ENCODE measurements at places on chromosomes 16 and 17.
A peak's percentile ranks its signal among the peaks of the same experiment; 100 is the strongest.

GRCh38 chr17:18921485-18921884, 30.5 kb upstream of the SLC5A10 start:
- DNase-seq = no peak

GRCh38 chr16:27238016-27238587, 30.5 kb downstream of the NSMCE1 start:
- no peak for DNase-seq

DNA sequence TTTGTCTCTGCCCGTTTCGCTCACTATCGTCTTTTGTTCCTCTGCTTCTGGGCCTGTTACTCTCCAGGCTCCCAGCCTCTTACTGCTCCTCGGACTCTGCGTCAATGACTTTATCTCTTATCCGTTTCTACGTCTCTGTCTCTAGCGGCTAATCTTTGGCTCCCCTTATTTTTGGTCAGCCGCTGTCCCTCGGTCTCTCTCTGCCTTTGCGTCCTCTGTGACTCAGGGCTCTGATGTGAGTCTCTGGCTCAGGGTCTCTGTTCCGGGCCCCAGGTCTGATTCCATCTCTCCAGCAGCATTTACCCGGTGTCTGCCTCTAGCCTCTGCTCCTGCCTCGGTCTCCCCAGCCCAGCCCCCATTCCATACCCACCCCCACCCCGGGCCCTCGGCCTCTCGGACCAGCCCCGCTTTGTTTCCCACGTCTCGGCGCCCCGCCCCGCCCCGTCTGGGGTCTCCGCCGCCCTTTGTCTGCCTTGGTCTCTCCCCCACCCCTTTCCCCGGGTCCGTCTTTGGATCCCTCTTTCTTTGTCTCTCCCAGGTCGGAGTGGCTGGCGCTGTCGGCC, 547 bp upstream of the ZNF48 start:
- no peak for DNase-seq

DNA sequence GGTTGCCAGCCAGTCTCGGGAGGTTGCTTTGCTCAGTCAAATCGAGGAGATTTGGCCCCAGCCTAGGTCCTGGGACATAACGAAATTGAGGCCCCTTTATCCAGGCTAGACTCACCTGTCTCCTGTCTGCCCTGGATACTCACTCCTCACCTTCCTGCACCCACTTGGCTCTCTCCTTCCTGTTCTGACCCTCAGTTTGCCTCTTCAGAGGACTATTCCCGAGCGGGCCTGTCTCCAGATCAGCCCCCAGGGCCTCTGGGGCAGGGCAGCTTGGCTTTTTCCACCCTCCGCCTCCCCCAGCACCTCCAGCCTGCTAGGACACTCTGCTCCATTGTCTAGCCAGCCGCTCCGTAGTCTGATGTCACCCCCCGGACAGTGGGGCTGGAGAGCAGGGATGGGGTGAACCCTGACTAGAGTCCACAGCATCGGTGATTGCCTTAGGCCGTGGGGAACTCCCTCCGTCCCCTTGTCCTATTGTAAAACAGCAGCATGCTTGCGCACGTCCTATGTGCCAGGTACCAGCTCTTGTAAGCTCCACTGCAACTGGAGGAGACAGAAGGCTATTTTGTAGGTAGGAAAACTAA, 8.8 kb downstream of the WFIKKN2 start:
- DNase-seq = no peak

DNA sequence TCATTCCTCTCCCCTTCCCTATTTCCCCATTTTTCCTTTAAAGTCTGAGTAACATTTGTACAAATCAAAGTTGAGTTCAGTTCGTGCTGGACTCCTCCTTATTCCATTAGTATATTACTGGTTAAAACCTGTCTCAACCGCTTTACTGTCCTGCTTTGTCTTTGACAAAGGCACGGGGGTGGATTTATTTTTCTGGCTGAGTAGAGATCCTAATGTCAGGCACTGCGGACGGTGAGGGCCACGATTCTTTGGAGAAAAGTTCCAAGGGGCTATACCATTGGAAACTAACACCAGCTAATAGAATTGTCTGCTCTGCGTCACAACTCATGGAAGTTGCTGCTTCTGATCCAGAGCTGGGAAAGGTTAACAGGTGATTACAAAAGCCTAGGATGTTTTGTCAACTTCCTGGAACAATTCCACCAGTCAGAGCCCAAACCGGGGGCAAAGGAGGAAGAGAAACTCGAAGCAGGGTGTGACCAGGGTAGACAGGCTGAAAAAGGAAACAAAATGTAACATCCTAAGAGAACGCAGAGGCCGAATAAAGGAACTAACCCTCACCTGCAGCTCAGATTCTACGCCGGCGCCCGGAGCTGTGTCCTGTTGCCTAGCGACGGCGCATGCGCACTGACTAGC, 12.4 kb downstream of the TAT start:
- DNase-seq = no peak

DNA sequence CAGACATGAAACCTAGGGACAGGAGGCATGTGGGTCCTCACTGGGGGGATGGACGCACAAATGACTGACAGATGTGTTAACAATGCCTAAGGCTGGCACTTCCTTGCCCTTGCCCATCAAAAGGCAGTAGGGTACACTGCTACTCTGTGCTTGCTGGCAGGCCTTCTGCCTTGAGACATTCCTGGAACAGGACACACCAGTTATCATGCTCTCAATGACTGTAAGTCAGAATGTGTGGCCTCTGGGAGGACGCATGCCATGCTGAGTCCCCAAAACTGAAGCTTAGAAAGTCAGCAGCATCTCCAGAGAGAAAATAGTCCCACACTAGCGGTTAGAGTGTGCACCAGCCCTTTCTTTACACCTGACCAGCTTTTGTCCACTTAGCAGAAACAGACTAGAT, 16.1 kb upstream of the SREBF1 start:
- no peak for DNase-seq

- DNase-seq = no peak
Measured at GRCh38 chr17:43428524-43428923, 29.7 kb downstream of the ARL4D start.

DNA sequence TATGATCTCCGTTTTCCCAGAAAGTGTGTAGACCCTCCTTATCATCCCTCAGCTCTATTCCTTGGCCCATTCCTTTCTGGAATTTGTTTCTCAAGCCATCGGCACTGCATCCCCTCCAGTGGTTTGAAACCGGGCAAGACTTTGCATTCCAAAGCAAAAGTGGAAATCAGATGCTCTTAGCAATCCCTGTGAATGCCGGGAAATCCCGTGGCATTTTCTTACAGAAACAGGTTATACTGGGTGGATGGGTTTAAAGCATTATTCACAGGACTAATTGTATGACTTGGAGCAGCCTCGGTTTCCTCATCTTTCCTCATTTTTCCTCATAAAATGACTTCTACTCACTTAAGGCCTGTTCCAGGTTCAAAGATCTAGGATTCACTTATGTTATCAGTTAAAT, 52.0 kb downstream of the MAP2K6 start:
- no peak for DNase-seq

- DNase-seq = no peak
Measured at GRCh38 chr16:3713587-3714242, 3.6 kb downstream of the TRAP1 start.

- no peak for DNase-seq
Measured at GRCh38 chr16:49665482-49666230, 190.3 kb downstream of the ZNF423 start.

DNA sequence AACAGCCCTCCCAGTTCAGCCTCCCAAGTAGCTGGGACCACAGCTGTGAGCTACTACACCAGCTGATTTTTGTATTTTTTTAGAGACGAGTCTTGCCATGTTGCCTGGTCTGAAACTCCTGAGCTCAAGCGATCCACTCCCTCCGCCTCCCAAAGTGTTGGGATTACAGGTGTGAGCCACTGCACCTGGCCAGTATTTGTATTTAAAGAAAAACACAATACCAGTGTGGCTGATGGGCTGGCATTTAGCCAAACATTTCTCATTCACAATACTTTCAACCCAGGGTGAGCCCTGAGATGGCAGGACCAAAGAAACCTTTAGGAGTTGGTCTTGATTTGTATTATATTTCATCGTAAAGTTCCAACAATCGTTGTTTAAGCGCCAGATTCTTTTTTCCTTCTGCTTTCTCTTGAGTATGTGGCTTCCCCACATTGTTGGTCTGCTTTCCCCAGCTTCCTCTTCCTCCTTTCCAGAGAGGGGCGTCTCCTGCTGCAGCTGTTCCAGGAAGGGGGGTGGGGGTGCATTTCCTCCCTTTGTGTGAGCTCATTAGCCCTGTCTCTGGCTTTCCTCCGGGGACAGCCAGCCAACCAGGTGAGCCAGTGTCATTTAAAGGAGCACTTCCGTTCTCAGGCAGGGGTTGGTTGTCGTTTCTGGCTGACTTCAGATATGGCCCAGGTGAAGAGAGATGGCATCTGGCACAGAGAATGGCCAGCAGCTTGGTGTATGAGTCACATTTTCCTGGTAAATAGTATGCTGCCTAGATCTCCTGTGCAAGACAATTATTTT, 79.9 kb downstream of the GPRC5B start:
- no peak for DNase-seq

DNA sequence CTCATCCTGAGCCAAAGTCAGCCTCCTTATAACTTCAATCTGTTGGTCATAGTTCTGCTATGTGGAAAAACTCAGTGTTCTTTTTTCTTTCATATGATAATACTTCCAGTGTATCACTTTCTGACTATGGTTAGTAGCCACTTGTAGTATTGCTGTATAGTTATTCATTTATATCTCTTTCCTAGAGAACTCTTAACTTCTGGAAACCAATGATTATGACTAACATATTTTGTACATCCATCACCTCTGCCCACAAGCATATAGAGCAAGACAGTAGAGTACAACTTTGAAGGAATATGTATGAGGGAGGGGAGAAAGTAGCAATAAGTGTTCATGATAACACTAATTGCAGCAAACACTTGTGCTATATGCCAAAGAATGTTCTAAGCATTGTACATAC, 38.6 kb downstream of the COX10 start:
- no peak for DNase-seq

- no peak for DNase-seq
Measured at GRCh38 chr17:47708864-47709541, 15.0 kb downstream of the TBKBP1 start.

DNA sequence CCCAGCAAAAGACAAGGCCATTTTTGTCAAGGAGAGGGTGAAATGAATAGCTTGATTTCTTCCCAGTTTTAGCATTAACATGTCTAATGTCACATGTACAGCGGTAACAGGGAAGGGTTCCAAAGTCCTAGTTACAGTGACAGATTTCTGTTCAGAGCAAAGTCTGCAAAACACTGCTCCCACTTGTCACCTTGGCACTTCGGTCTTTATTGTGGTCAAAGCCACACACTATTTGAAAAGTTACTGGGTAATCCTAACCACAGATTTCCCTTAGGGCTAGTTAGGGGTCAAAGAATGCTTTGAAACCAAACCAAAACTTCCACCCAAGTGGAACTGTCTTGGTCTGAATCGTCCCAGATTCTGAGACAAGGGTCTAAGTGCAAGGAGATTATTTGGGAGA, 455.6 kb downstream of the HS3ST3B1 start:
- no peak for DNase-seq

- peak; percentile 61 for DNase-seq
Measured at GRCh38 chr17:77280304-77281121, 139.7 kb downstream of the SEC14L1 start.

DNA sequence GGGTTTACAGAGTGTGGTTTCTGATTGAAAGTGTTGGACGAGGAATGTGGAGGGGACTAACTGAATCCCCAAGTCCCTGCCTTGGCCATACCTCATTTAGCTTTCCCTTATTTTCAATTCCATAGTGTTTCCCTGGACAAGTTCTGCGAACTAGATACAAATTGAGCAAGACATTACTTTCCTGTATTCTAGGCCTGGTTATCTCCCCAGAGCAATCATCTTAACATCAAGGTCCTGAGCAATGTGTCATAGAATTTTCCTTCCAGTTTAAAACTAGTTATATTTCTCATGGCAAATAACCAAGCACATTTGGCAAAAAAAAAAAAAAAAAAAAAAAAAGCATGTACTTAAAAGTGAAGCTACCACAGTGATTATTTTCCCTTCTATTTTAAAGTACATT, 330.1 kb downstream of the CDH11 start:
- peak; percentile 50 for DNase-seq

DNA sequence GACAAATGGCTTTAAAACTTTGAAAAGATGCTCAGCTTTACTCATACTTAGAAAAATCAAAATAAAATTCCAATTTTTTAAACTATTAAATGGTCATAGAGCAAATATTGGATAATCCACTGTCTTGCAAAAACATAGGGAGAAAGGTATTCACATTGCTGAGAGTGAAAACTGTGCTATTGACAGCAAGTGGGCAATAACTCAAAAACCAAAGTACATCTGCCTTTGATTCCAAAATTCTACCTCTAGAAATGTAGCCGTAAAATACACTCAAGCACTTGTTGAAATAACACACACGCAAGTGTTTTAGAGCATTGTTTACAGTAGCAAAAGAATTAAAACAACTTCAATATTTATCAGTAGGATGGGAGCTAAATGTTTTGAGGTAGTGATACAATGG, 210.6 kb upstream of the HS3ST3A1 start:
- no peak for DNase-seq

DNA sequence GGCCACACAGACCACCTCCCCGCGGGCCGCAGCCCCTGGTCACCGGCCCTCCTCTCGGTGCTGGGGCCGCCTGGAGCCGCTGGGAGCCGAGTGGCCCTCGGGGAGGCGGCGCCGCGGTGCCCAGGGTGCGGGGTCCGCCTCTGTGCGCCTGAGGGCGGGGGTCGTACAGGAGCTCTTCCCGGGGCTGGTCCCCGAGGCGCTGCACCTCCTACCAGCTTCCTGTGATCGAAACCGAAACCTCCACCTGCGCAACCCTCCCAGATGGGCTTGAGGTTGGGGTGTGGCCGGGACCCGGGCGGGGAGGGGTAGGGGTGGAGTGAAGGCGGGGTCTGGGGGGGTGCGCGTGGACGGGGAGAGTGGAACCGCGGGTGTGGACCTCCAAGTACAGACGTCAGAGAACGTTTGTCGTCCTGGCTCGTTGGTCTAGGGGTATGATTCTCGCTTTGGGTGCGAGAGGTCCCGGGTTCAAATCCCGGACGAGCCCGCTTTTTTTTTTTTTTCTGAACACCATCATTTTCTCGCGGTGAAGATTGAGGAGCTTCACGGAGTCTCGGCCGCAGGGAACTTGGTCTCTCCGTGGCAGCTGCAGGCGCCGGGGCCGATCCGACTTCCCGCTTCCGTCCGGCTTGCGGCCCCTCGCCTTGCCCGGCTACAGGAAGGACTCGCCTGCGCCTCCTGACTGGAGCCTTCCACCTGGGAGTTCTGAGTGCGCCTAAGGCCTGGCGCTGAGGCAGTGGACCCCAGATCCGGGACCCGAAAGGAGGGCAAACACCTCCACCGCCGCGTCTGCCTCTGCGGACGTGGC, 23.9 kb downstream of the ZNF213 start:
- peak; percentile 87 for DNase-seq

- no peak for DNase-seq
Measured at GRCh38 chr17:28484296-28484695, 10.9 kb downstream of the SLC13A2 start.

DNA sequence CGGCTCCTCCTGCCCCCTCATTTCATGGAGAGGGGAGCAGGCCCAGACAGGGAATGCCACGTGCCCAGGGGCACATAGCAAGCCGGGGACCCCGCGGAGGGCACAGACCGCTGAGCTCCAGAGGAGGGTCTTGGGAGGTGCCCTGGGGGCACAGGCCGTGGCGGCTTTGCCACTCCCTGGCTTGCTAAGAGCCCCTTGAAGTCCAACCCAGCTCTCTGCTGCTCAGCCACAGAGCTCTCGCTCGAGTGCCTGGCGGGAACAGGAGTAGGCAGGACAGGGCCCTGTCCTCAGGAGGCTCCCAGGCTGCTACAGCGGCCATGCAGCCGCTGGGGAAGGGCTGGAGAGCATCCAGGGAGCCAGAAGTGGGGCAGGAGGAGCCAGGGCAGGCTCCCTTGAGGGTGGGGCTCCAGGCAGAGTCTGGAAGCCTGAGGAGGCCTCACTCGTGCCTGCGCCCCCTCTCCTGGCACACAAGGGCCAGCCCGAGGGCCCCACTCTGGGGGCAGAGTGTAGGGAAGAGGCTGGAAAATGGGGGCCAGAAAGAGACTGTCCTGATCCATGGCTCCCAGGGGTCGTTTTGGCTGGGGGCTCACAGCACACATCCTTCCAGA, 4.4 kb upstream of the RAB26 start:
- DNase-seq = no peak
